ENCODE measurements at places on chromosomes 12 and 14.
A peak's percentile ranks its signal among the peaks of the same experiment; 100 is the strongest.

GRCh38 chr14:92698393-92698792 lies 50.0 kb downstream of the LGMN start:
- no peak for DNase-seq

GRCh38 chr12:64083285-64084210 lies 138.5 kb downstream of the KICS2 start:
- DNase-seq = peak; percentile 69

DNA sequence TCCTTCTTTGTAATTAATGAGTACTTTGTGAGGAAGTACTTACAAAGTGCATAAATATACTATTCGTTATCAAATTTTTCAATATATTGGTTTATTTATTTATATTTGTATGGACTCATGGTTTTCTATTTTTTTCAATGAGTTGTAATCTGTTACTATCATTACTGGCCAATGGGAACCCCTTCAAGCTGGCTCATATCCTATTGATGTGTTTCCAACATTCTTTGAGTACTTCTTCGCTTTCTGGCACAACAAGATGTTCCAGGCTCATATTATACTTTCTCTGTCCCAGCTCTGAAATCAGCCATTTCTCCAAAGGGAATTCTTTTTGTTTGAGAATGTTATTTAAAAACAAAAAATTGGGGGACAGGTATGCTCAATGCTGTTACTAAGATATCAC lies 17.5 kb downstream of the YBX3 start:
- no peak for DNase-seq

- DNase-seq = no peak
These were observed 6.1 kb downstream of the ASB8 start for GRCh38 chr12:48151103-48151771.

DNA sequence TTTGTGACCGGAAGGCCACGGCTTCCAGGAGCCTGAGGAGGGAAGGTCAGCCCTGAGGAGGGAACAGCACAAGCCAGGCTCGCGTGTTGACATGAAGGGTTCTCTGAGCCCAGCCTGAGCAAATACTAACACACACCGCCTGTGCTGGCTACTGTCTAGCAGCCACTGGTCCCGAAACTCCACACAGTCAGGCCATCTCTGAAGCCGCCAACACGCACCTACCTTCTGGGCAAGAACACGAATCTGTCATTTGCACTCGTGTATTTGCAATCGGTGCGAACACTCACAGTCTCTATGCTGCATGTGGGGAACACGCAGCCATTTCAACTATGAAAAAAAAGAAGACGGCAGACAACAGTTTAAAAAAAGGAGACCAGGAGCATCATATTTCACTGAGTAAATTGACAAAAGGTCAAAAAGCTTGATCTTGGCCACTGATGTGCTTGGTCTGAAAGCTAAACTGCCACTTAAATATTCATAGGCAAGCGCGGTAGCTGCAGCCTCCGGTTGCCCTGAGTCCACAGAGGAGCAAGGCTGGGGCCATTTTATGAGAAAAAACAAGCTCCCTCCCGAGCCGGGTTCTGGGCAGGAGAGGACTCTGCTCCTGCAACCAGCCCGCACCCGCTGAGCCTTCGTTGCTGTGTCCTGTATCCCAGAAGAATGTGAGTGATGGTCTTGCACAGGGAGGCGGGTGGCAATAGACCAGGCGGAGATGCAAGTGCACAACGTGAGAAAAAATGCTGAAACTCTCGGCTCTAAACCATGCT lies 57.8 kb downstream of the RIMBP2 start:
- DNase-seq = no peak

DNA sequence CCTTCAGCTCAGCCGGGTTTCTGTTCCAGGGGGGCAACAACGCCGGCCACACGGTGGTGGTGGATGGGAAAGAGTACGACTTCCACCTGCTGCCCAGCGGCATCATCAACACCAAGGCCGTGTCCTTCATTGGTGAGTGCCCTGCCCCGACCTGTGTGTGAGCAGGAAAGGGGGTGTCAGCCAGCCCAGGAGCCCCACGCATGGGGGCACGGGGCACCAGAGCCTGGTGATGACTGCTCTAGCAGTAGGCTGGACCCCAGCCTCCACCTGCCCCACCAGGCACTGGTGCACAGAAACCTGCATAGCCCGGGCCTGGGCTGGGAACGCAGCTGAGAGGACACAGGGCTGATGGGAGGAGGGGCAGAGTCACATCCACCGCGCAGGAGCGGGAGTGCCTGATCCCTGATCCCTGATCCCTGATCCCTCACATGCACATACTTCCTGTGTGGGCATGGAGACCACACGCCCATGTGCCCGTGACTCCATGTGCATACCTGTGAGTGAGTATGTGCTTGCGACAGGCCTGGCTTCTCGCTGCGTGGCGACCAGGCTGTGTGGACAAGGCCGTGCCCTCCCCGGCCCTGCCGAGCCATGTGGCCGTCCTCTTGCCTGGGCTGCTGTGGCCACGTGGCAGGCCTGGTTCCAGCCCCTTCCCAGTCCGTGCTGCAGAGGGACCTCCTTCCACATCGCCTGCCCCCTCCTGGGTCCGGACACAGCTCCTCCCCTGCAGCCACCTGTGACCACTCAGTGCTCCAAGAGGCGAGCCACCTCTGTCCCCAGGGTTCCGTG lies 11.2 kb downstream of the ADSS1 start:
- no peak for DNase-seq

DNA sequence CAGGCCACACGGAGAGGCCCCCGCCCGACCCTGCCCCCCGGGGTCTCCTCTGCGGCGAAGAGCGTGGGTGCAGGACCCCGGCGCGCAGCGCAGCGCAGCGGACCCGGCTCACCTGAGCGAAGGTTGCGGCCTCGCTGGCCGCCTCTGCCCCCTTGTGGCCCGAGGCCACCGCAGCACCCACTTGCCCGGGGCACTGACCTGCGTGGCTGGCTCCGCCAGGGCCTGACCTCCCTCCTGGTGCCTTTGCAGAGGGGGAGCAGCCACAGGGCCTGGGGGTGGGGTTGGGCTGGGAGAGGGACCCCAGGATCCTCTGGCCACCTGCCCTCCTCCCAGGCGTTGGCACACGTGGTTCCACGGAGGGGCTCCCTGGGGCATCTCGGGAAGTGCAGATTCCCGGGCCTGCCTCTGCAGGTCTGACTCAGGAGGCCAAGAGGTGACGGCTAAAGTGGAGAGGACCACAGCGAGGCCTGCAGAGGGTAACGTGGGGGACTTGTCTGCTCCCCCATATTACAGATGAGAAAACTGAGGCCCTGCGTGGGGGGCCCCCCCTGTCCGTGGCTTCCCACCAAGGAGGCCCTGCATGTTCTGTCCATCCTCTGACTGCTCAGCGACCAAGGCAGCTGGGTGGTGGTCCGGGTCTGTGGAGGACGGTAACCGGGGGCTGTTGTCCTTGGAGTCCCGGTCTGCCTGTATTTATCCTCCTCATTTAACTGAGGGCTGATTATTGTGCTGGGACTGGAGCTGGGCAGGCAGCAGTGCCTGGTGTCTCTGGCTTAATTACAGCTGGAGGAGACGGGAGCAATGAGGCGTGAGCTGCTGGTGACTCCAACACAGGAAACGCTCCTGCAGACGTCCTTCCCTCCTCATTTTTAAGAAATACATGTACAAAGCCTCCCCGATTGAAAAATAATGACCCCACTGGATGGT lies 67.9 kb upstream of the BEGAIN start:
- no peak for DNase-seq

DNA sequence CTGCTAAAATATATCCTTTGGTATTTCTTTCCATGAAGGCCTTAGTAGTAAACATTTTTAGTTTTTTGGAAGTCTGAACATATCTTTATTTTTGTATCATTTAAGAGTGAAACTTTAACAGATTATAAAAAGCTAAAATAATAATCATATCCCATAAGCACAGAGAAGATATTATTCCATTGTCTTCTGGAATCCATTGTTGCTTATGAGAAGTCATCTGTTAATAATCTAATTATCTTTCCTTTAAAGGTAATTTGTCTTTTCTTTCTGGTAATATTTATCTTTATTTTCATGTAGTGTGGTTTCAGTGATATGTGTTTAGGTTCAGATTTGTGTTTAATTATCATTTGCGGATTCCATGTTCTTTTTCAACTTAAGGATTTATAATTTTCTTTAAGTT lies 261.7 kb downstream of the MSRB3 start:
- no peak for DNase-seq

- DNase-seq = no peak
These were observed 25.6 kb upstream of the SLC5A8 start for GRCh38 chr12:101235686-101236085.

DNA sequence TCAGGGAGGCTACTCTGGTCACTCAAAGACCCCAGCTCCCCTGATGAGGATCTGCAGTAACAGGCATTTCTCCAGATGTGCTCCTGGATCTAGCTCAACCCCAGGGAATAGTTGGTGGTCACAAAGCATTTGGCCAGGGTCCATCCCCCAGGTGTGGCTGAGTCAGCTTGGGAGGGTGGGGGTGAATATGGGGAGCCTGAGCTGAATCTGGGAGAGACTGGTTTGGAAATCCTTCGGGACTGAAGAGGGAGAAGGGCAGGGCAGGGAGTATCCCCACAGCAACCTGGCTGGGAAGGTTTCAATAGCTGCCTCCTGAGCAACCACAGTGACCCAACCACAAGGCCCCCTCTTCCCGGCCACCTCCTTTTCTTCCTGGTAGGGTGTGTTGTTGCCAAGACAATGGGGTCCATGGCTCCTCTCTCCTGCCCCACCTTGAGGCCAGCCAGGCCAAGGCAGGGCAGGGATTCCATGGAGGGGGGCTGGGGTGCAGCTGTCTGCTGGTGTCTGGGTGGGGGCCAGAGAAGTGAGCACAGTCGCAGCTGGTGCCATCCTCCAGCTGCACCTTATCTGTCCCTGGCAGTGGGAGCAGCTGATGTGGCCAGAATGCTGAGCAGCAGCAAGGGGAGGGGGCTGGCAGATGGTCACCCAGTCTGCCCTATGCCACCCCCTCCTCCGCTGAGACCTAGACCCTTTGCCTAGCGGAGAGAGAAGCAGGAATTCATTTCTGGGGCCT lies 5.5 kb downstream of the ASIC1 start:
- DNase-seq = no peak

DNA sequence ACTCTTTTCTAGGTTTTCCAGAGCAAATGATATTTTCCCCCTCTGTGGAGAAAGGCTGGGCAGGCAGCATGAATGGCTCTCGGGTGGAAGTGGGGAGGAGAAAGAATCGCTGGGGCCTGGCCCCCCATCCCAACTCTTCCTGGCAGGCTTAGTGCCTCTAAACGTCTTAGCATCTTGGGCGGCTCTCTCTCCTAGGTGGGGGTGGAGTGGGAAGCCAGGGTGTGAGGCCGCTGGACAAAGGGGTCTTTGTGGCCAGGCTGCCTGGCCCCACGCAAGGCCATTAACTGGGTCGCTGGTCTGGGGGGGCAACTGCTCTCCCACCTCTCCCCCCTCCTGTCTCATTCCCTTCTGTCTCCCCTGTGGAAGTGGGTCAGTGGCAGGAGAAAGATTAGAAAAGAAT lies 4.7 kb downstream of the LRP1-AS start:
- DNase-seq = peak; percentile 60

GRCh38 chr12:20369305-20370013 lies 1.1 kb downstream of the PDE3A start:
- DNase-seq = peak; percentile 26

GRCh38 chr12:26845984-26846383 lies 13.0 kb upstream of the ITPR2 start:
- DNase-seq = no peak

Measured in anterior cingulate cortex (tissue), 58 donors.